NCI-H2081 (cell line): ENCODE measurements at places on chromosomes 1 and 21.
A peak's percentile ranks its signal among the peaks of the same experiment; 100 is the strongest.

DNA sequence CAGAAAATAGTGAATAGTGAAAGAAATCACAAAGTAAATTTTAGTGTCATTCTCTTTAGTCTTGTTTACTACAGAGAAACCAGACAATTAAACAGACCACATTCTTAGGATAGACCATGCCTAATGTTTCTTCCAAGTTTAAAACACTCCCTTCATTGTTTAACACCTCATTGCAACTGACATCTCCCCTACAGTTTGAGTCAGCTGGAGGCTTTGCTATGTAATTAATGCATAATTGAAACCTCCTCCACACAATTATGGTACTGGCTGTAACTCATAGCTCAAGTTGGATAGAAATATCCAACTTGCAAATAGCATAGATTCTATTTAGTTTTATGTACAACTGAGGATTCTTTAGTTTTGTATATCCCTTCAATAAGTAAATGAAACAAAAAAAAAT lies 35.2 kb upstream of the B3GALT2 start:
- DNase-seq: peak; percentile 48

- DNase-seq: no peak
Measured at GRCh38 chr1:94186946-94187345, 50.4 kb downstream of the ARHGAP29 start.

DNA sequence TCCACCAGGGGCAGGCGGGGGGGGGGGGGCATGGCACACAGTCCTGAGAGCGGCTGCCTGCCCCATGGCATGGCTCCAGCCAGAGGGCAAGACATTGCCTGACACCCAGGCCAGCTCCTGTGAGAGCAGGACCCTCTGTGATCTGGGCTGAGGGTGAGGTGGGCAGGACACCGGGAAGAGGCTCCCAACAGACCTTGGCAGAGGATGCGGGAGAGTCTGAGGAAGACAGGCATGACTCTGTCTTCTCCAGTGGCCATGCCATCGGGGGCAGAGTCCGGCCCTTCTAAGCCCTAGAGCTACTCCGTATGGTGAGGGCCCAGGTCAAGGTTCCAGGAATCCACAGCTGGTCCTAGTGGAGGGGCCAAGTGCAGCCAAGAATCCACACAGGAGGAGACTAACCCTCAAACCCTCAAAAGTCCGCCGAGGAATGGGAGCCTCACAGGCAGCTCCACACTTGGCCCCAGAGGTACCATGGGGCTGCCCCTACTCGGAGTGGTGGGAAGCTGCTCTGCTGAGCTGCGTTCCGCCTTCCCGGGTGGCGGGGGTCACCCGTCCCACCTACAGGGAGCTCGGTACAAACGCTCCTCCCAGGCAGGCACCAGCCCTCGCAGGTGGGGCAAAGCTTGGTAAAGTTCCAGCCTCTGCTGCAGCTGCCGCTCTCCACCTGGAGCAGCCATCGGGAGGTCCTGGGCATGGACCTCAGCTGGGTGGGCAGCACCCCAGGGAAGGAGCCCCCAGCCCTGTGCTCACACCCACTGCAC lies 6.5 kb downstream of the ACTRT2 start:
- DNase-seq: no peak

DNA sequence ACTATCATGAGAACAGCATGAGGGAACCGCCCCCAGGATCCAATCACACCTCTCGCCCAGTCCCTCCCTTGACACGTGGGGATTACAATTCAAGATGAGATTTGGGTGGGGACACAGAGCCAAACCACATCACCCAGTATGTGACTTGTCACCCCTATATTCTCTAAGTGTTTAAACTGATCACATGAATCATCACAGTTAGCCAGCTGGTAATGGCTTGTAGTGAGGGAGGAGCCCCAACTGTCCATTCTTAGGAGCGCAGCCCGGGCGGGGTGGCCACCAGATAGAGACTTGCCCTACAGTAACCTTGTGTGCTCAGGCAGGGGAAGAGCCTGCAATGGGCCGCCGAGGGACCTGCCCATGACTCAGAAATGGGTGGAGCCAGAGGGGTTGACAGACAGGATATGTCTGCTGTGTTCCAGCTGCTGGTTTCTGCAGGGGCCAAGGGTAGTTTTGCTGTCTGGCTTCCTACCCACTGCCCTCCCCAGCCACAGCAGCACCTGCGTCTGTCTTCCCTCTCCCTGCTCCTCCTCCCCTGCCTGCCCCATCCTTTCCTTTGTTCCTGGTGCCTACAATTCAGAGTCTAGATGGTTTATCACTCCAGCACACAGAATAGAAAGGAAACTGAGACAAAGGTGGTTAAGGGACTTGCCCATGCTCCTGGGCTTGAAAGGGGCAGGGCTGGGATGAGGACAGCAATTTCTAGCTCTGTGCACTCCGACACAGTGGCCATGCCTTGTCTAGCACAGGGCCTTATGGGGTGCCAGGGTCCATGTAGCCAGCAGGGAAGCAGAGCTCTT lies 9.2 kb downstream of the ABCG1 start:
- no peak for DNase-seq

- peak; percentile 94 for DNase-seq
Measured at GRCh38 chr1:150613061-150613920, 16.1 kb downstream of the ENSA start.

DNA sequence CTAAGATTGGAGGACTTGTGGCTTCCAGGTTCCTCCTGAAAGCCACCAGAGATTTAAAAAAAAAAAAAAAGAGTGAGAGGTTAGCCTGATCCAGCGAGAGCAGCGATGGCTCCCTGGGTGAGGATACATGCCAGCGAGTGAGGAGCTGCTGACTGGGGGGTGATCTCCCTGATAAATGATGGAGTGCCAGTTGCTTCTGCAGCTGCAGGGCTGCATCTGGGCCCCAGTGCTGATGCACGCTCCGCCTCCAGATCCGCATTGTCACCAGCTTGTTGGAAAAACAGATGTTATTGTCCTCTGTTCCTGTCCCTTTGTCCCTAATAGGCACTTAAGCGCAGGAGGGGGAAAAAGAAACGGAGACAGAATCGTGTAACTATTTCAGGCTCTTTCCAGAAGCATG lies 28.6 kb downstream of the UBIAD1 start:
- no peak for DNase-seq

DNA sequence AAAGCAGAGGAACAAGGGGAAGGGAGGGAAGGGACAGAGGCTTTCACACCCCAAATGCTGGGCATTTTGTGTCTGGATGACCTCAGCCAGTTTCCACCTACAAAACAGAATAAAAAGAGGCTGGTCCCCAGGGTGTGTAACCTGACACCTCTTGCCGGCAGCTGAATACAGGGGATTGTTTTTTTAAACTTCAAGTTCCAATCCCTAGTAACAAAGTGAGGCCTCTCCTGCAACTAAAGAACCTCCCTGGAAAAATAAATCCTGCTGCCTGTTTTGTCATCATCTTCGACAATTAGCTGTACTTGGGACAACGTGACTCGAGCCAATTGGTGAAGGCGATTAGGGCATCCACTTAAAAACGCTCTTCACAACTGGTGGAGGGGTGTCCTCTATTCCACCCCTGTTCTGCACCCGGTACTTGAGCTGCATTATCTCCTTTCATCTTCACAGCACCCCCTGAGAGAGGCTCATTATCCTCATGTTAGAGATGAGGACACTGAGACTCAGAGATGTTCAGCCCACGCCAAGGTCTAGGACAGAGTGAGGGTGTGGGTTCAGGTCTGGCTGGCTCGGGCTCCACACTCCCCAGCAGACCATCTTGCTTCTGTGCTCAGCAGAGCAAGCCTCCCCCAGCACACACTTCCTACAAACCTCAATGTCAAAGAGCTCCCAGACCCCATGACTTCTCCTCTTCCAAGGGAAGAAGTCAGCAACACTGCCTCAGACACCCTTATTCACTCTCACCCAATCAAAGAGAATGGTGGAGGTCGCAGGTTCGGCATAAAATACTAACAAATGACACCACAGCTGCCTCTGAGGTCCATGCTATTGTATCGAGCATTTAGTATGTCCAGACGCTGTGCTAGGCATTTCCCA lies 15.2 kb downstream of the ITPKB start:
- DNase-seq: peak; percentile 88

GRCh38 chr1:207838156-207839082 lies 72.5 kb downstream of the CD34 start:
- no peak for DNase-seq

DNA sequence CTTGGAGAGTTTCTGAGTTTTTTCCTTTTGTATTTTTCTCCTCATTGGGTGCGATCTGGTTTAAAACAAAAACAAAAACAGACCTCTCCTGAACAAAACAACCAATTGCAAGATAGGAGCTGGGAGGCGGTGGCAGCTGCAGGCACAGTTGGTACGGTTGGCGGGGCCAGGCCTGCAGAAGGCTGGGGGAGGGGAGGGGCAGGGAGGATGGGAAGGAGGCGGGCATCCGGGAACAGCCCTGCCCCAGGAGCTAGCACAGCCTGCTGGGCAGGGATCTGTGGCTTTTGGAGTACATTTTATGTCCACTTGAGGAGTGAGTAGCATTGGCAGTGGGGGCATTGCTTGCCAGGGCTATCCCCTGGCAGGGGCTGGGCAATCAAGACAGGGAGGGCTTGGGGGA lies 5.2 kb downstream of the CAPN9 start:
- no peak for DNase-seq

DNA sequence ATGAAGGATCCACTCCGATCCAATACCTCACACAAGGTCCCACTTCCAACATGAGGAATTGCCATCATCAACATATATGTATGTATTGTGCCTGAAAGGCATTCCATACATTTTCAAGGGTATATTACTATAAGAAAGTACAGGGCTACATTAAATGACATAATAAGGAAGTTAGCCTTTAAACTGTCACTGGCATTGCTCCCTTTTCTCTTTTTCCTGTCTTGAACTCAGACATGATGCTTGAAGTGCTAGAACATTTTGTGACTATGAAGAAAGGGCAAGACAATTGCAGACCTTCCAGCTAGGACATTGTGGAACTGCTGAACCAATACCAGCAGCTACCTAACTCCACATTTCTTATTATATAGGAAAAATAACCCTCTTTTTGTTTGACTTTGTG lies 2.9 kb upstream of the TSPAN2 start:
- DNase-seq: no peak

DNA sequence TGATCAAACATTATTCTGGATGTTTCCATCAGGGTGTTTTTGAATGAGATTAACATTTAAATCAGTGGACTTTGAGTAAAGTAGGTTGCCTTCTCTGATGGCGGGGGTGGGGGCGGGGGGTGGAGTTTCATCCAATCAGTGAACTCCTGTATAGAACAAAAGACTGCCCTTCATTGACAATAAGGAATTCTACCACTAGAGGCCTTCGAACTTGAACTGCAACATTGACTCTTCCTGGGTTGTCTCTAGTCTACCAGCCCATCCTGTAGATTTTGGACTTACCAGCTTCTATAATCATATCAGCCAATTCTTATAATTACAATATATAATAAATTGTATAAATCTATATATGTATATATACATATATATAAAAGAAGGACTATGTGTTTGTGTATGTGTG lies 520.4 kb upstream of the CXADR start:
- no peak for DNase-seq

DNA sequence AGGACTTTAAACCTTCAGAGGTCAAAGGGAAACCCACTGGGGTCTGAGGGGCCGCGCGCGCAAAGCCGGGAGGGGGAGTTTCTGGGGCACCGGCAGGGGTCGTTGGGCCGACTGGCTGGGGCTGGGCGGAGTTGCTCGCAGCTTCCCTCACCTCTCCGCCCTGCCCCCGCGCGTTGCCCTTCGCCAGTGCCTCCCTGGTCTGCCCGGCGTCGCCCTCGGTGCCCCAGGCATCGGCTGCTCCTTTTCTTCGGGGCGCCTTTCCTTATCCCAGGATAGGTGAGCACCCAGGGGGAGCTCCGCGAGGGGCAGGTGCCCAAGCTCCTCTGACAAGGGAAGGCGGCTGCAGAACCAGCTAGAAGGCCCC lies 390 bp upstream of the NGF start:
- no peak for DNase-seq
